Dermis blood vessel endothelial cell (primary cell): ENCODE measurements at places on chromosomes 11 and 22. TPM values are rescaled to one million over a fixed set of nuclear protein-coding genes. Genes with fewer than 3 reads are reported as not detected.

XKR3 gene
- not detected in 2 replicates for total RNA-seq

C11orf42 gene
- not detected in 2 replicates for total RNA-seq

GRCh38 chr11:66719111-66719872 is 9.7 kb downstream of the SPTBN2 start:
- no peak for DNase-seq

DNA sequence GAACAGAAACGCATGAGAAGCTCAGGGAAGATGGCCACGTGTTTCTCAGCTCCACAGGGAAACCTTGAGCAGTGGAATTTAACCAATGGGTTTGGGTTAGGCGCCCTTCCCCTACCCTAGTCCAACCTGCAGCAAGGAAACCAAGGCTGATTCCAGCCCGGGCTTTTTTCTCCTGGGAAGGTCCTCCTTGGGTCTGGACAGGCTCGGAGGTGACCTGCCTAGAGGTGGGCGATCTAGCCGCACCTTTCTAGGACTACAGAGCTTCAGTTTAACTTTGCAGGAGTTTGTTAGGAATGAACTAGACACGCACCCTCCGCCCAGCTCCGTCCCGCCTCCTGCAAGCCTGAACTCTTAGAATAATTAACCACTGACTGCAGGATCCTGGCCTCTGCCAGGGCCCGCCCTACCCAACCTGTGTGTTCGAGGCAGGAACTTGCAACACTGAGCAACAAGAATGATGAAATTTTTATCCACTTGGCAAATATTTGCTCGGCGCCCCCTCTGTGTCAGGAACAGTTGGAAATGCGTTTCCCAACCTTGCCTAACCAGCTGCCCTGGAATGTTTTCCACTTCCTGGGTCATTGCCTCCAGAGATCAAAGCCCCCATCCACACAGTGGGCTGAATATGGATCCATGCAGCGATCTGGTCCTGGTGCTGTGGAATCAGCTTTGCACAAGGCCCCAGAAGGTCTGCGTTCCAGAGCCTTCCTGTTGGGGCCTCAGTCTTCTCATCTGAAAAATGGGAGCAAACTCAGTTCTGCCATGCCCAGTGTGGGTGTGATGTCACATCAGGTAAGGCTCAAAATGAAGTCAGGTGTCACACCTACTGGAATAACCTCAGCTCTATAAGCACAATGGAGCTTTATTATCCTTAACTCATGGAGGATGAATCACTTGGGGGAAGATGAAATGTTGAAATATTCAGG is 13.3 kb downstream of the MPST start:
- no peak for DNase-seq
